ENCODE measurements at places on chromosomes 7 and 10. TPM values are rescaled to one million over a fixed set of nuclear protein-coding genes. Genes with fewer than 3 reads are reported as not detected.

DNA sequence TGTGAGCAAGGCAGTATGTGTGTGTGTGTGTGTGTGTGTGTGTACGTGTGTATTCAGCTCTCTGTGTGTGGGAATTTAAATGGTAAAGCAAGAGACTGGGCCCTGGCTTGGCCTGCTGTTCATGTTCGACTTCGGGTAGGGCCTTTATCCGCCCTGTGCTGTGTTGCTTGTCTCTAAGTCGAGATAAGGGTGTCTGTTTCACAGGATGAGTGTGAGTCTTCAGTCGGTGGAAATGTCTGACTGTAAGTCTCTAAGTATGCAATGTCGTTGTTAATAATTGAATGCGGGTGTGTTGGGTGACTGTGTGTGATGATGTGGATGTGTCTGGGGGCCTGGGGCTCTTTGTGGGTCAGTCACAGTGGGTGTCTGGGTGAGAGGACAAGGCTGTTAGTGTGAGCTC is 34.8 kb downstream of the HIF1AN start:
- DNase-seq: no peak

DNA sequence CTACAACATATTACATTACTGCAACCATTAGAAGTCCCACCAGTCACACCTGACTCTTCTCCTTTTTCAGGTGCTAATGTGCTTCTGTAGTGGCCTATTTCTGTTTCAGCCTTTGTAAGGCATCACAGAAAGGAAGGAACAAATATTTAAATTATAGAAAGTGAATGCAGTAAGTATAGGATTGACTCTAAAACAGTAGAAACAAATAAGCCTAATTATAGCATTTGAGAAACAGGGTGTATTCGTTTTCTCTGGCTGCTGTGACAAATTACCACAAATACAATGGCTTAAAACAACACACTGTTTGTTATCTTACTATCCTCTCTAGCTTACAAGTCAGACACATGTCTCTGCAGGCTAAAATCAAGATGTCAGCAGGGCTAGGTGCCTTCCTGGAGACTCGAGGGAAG is 69.4 kb downstream of the CCSER2 start:
- DNase-seq: no peak

DNA sequence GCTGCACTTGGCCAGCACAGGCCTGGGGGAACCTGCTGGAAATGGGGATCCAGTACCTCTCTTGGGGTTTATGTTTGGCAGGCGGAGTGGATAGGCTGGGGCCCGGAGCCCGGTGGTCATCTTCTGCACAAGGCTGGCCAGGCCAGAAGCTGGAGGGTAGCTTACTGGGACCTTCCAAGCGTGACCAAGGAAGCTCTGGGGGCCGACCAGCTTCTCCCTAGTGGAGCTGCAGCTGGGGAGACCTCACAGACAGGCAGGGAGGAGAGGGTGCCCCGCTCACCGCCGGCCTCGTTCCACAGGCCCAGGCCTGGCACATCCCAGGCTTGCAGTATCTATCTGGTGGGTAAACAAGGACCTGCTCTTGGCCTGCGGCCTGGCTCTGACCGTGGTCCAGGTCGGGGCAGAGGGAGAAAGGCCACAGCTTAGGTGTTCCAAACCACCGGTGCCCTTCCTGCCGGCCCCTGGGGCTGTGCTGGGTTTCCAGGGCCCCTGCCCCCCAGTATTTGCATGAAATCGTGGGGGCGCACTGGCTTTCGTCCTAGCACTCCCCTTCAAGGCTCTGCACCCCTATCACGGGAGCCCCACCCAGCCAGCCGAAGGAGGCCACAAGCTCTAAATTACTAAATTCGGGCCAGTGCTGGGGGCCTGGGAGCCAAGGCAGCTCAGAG is 1.5 kb upstream of the ELFN1 start:
- peak; percentile 59 for DNase-seq

DNA sequence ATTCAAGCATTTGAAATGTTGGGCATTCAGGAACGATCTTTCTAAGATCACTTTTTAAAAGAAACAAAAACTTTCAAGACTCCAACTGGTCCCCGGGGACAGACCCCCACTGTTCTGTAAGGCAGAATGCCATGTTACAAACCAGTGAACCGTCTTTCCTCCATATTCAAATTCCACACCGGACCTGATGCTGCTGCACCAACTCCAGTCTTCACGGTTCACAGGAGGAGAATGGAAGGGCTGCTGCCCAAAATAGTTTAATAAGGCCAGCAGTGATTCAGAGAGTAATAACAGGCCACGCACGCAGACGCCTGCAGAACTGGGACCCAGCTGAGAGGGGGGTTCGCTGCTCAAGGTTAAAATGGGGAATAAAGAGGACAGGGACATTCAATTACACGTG is 47.2 kb downstream of the OSBPL3 start:
- no peak for DNase-seq

GRCh38 chr10:118867768-118868167 is 113.0 kb upstream of the CACUL1 start:
- no peak for DNase-seq

DNA sequence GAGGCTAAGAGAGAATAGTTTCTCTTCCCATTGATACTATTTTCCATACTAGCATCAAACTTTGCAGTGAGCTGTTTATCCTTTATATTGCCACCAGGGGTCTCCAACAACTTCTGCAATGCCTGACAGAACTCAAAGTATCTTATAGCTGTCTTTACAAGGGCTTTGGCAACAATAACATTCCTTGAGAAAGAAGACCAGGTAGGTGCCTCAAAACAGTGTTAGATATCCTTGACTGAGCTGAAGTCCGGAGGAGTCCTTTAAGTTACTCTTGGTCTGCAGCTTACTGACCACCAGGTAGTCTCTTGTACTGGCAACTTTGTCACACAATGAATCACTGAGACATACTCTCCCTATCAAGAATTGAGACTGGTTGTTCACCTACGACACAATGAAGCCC is 30.0 kb upstream of the TES start:
- no peak for DNase-seq

Gene ADAM22
- 4.3 TPM for total RNA-seq

Gene CUZD1
- 0.78 TPM for total RNA-seq
